ENCODE measurements at places on chromosomes 2 and 18.

DNA sequence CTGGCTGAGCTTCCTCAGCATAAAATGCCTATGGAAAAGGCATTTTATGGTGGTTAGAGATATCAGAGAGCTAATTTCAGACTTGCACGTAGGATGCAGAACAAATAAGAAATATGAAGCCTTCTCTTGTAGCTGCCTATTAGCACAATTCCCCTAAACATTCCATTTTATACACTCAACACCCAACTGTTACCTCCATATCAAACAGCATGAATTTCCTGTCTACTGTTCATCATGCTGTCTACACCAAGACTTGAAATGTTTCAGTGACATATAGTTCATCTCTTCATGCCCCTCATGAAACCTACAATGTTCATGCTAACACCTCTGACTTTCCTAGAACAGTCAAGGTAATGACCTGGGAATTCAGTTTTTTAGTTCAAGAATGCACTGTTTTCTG, 249.9 kb downstream of the PIEZO2 start:
- DNase-seq: no peak

GRCh38 chr2:173002751-173003541, 72.7 kb upstream of the MAP3K20 start:
- DNase-seq: no peak

DNA sequence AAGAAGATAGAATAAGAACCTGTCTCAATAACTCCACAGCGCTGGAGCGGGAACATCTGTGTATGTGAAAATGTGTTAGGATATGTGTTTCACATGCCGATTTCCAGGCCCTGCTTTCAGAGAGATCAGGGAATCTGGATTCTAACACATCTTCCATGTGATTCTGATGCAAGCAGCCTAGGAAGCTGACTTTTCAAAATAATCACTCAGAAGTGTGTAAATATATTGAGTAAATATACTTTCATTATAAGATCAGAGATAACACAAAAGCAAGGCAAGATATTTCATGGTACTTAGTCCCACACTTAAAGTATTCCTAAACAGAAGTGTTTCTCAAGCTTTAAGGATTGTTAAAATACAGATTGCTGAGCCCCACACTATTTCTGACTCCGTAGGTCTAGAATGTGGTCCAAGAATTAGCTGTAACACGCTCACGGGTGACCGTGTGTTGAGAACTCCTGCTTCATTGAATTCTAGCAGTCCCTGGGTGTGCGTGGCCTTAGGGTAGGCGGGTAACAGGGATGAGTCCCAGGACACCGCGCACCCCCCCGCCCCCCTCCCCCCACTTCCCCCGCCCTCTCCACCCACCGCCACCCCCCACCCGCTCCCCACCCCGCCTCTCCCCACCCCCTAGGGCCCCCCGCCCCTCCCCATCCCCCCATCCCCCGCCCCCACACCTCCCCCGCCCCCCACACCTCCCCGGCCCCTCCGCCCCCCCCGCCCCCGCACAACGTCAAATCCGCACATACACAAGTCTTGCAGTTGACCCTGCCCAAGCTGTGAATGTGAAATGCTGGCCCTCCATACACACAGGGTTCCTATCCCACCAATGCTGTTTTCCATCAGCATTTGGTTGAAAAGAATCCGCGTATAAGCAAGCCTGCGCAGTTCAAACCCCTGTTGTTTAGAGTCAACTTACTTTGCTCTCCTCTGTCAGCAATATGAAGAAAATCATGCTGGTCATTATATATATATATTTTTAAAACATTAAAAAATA, 94.2 kb upstream of the SLC39A10 start:
- DNase-seq: no peak

GRCh38 chr2:54632733-54633692, 90.4 kb upstream of the EML6 start:
- DNase-seq: no peak

- no peak for DNase-seq
Observed at GRCh38 chr18:75132098-75132870, 76.7 kb downstream of the PTGR3 start.

DNA sequence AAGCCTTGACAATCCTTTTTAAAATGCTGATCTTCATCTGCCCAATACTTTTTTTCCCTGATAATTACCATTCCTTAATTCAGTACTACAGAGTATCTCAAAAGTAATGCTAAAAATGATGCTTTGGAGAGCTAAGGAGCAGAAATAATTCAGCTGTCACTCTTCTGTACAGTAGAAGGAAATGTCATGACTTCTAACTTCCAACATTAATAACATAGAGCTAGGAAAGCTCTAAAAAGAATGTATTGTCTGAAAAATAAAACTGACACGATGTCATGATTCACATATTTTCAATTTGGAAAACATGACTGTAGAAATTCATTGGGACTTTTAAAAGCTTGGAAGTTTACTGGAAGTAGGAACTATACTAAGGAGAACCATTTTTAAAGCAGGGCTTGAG, 212.3 kb downstream of the GULP1 start:
- DNase-seq: no peak

DNA sequence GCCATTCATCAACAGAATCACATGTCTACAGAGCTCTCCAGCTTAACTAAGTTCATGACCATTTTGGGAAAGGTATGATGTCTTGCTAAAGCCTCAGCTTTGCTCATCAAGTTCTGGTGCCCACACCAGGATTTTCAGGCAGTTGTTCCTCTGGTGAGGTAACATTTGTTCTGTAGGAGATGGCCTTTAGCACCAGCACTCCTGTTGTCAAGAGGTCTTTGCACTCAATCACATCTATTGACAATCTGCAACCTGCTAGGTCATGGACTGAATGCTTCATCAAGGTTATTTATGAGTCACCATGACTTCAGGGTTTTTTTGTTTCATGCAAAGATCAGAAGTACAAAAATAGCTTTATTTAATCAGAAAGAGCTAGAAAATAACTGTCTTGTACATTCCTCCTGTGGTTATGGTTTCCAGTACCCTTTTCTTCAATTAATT, 36.6 kb upstream of the VIT start:
- no peak for DNase-seq

GRCh38 chr18:4510711-4511110, 55.6 kb upstream of the DLGAP1 start:
- no peak for DNase-seq

GRCh38 chr2:127941461-127941860, 55.7 kb upstream of the AMMECR1L start:
- no peak for DNase-seq

All from hippocampal formation (tissue), 2 donors.